ENCODE measurements at places on chromosomes 7 and 10.

DNA sequence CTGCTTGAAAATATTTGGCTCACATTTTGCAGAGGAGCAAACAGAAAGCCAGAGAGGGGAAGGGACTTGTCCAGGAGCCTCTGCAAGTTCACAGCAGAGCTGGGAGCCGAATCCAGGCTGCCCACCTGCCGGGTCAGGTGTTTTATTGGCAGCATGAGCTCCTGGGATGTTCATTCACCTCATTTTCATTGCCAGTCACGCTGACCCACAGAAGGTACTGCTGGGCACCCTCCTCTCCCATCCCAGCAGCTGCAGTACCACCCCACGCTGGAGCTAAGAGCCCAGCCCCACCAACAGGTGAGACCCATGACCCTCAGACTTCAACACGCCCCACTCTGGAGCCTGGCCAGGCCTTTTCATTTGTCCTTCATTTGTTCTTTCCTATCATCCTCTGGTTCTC lies 102.7 kb downstream of the GRID1 start:
- DNase-seq: no peak

DNA sequence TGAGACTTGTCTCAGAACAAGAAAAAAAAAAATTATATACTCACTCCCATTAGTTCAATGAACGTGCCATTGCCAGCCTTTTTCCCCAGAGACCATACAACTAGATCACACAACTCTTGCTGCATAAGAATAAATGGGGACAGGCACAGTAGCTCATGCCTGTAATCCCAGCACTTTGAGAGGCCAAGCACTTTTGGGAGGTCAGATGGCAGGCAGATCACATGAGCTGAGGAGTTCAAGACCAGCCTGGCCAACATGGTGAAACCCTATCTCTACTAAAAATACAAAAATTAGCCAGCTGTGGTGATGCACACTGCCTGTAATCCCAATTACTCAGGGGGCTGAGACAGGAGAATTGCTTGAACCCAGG lies 13.6 kb downstream of the PDLIM1 start:
- DNase-seq: no peak

GRCh38 chr10:29783201-29783947 lies 148.6 kb upstream of the SVIL start:
- DNase-seq: no peak

GRCh38 chr7:25221009-25221408 lies 7.3 kb downstream of the NPVF start:
- no peak for DNase-seq

GRCh38 chr10:100349672-100350071 lies 2.6 kb downstream of the SCD start:
- DNase-seq: no peak

- no peak for DNase-seq
Measured at GRCh38 chr10:117790179-117790578, 247.6 kb downstream of the EMX2 start.

GRCh38 chr10:102460836-102461186 lies 9.5 kb upstream of the C10orf95 start:
- no peak for DNase-seq

- no peak for DNase-seq
Measured at GRCh38 chr7:159125955-159126270, 18.8 kb downstream of the VIPR2 start.

DNA sequence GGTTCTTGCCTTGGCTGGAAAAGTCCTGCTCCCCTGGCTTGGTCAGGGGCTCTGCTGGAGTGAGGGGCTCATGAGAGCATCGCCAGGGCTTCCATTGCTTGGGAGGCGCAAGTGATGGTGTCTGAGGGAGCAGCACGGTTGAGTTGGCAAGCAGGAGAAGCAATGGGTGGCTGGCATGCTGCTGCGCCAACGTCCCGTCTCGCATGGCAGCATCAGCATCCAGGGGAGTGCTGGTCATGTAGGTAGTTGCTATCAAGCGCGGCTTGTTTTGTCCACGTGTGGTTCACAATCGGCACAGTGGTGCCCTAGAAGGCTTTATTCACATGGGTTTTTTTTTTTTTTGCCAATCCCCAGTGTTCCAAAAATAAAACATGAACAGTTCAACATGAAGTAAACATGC lies 3.8 kb downstream of the PYROXD2 start:
- no peak for DNase-seq

- DNase-seq: no peak
Measured at GRCh38 chr10:13669182-13669855, 82.6 kb downstream of the PRPF18 start.

DNA sequence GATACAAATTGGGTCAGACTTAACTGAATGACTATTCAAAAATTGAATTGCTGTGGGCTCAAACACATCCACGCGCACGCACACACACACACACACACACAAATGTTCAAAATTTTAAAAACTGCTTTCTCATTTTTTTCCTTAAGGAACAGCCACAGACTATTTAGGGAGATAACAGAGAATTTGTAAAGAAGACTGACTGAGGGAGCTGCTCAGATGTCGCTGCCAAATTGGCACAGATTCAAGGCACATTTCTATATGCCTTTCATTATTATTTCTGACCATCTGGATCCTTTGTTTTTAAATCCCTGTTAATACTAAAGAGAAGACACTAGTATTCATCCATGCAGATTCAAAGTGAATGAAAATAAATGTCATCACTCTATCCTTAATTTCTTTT lies 154.8 kb downstream of the DGKB start:
- DNase-seq: no peak

DNA sequence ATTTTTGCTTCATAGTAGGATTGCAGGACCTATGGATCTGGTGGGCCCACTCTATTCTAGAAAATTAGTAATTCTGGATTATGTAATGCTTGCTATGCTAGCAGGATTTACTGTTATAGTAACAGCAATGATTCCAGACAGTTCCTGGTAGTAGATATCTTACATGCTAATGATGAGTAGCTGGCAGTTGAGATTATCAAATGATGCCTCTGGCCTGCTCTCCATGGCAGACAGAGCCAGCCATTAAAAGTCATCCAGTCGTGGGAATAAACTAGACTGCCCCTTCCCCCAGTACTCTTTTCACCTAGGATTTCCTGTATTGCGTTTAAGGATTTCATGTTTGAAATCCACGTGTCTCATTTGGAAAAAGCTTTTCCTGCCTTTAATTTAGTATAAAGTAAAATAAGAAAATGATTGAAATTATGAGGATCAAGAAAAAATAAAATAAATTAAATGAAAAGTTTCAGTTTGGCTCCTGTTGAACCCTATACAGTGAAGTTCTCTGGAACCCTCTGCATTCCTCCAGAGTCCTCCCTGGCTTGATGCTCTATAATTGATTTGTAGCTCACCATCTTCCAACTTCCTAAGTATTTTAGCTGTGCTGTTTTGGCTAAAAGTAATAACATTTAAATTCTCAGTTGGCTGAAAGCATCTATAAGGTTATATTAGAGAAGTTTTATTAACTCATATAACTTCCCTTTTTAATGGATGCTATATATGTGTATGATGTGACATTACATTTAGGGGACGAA lies 14.6 kb downstream of the UMAD1 start:
- DNase-seq: no peak

- DNase-seq: no peak
Measured at GRCh38 chr10:125023862-125024496, 82.1 kb downstream of the ZRANB1 start.

GRCh38 chr10:49756641-49757040 lies 5.5 kb downstream of the OGDHL start:
- DNase-seq: no peak

- no peak for DNase-seq
Measured at GRCh38 chr7:20798694-20799121, 12.0 kb upstream of the SP8 start.

- no peak for DNase-seq
Measured at GRCh38 chr7:17477182-17477581, 178.7 kb downstream of the AHR start.

DNA sequence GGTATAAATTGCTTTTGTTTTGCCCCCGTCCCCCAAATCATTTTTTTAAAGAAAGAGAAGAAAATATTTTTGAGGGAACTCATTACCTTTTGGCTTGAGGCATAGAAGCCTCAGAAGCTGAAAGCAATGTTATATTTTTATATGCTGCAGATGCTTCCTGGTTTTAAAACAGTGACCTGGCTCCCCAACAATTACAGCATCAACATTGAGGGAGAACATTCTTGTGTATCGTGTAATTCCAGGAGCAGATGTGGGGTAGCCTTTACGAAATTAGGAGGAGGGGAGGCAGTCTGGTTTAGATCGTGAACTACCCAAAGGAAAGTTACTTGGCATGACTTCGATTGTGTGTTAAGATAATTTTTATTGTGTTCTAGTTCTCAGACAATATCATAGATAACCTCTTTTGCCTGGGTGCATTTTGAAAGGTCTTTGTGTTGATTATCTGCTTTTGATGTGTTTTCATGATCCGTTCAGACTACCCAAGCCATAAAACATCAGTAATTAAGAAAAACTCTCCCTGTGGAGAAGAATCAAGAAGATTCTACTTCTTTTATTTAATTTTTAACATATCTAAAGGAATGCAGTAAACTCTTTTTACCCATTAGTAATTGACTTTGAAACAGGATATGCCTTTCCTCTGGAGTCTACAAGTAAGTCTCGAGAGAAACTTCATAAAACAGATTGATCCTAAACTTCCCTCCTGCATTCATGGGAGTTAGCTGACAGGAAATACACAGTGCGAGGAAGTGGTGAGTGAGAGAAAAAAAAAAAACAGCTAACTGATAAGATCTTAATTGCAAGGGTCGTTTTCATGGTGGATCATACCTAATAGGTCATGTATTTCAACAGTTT lies 141.4 kb downstream of the KIAA1217 start:
- peak; percentile 89 for DNase-seq
